ENCODE measurements at places on chromosomes 12 and 14.

- DNase-seq, result no peak
Observed at GRCh38 chr12:52415870-52416750, 10.0 kb upstream of the KRT82 start.

- DNase-seq, result no peak
Observed at GRCh38 chr12:86473231-86473630, 217.0 kb upstream of the MGAT4C start.

GRCh38 chr14:88995437-88996198 lies 171.2 kb downstream of the TTC8 start:
- no peak for DNase-seq

GRCh38 chr14:88518592-88519512 lies 36.0 kb downstream of the PTPN21 start:
- DNase-seq, result no peak

DNA sequence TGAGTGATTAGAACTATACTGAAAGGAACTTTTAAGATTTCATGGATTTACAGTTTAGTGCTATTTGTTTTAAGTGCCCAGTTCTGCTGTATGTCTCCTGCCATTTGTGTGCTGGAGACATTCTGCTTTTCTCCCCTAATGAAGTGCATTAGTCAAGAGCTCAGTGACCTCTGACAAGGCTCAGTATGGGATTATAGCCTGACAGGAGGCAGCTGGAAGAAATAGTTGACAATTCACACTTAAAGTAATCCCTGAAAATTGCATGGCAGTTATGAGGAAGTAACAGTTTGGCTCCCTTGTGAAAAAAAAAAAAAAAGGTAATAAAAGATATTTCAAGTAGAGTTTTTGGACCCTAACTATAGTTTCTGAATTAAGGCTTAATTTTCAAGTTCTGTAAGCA lies 70.3 kb downstream of the ALX1 start:
- no peak for DNase-seq

DNA sequence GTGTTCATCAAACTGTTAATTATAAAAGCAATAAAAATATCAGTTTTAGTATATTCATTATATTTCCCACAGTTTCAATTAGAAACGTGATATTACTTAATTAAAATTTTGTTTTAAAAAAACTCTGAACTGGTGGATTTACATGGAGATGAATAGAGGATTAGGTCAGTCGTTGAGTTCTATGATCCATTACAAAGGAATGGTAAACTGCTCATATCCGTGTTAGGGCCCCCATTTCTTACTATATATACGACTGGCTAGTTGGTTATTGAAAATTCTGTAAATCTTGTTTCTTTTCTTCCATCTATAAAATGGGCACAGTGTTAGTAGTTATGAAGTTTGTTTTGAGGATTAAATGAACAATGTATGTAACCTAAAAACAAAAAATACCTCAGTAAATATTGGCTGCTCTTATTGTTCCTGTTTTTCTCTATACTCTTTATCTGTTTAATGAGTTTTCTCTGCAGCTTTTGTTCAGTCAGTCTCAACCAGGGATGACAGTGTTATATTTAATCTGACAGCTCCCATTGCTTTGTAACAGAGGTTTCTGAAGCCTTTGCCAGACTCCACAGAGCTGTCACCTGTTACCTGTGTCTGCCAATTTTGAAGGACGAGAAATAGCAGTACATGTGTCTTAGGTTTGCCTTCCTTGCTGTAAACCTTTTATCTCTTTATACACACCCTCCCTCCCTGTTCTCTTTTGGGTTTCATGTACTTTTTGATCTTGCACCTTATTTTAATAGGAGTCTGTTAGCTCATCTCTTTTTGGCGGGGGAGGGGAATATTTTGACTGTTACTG lies 41.5 kb downstream of the FRS2 start:
- no peak for DNase-seq

GRCh38 chr12:123960856-123961255 lies 11.8 kb downstream of the CCDC92 start:
- DNase-seq, result no peak

DNA sequence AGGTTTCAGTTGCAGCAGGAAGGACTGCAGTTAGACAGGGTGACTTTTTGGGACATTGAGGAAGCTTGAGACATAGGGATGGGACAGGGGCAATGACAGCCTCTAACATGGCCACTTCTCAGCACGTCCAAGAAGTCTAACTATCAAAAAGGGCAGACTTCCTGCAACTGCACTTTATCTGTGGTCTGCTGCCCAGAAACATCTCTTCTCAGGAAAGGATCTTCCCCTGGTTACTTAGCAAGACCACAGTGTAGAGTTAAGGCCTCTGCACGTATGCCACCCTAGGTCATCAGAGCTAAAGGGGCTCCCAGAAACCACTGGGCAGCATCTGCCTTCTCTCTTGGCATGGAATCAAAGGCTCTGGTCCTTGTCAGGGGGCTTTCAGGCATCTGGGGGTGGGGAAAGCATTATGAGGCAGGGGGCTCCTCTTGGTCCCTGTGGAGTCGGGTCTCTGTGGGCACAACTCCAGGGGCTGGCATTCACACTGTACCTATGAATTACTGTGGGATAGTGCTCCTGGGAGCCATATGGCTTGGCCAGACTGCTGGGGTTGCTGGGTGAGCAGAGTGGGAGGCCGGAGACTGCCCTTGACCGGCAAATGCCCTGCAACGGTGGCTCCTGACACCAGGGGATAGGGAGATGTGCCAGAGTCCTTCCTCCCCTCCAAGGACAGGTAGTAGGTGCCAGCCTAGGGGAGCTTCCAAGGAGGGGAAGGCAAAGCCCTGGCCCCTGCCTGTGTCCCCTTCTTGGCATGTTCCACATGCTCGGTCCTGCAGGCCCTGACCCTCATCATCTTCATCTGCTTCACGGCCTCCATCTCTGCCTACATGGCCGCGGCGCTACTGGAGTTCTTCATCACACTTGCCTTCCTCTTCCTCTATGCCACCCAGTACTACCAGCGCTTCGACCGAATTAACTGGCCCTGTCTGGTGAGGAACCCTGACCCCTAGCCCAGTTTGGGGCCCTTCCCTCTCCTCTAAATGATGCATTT lies 1.0 kb downstream of the CMTM5 start:
- DNase-seq, result no peak

DNA sequence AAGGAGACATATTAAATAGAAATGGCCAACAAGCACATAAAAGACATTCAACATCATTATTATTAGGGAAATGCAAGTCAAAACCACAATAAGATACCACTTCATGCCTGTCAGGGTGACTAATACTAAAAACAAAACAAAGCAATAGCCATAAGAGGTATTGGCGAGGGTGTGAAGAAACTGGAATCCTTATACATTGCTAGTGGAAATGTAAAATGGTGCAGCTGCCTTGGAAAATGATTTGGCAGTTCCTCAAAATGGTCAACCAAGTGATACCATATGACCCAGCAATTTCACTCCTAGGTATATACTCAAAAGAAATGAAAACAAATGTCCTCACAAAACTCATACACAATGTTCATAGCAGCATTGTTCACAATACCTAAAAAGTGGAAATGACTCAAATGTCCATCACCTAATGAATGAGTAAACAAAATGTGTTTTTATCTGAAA lies 27.0 kb downstream of the GPR135 start:
- DNase-seq, result no peak

GRCh38 chr14:81309511-81309910 lies 88.8 kb upstream of the GTF2A1 start:
- DNase-seq, result no peak

DNA sequence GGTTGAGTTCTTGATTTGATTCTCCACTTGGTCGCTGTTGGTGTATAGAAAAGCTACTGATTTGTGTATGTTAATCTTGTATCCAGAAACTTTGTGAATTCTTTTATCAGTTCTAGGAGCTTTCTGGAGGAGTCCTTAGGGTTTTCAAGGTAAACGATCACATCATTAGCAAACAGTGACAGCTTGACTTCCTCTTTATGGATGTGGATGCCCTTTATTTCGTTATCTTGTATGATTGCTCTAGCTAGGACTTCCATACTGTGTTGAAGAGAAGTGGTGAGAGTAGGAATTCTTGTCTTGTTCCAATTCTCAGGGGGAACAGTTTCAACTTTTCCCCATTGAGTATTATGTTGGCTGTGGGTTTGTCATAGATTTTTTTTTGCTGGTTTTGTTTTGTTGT lies 12.4 kb downstream of the MTRFR start:
- no peak for DNase-seq

DNA sequence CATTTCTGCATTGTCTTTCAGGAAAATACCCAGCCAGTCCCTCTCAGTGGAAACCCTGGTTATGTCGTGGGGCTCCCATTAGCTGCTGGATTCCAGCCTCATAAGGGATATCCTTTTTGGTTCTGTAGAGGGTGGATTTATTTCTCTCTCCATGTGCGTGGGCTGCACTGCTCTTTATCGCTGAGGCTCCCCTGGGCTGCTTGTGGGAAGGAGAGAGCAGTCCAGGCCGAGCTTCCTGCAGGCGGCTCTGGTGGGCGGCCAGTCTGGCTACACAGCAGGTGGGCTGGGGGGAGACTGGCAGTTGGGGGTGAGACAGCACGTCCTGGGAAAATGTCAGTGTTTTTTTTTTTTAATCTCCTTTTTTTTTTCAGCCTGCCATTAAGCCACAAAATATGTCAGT lies 27.6 kb downstream of the TCTN1 start:
- DNase-seq, result no peak

GRCh38 chr12:46569826-46570439 lies 197.4 kb upstream of the SLC38A2 start:
- DNase-seq, result no peak

GRCh38 chr12:14850929-14851663 lies 7.8 kb upstream of the ART4 start:
- no peak for DNase-seq

GRCh38 chr12:22366181-22366580 lies 31.7 kb upstream of the ST8SIA1 start:
- no peak for DNase-seq

DNA sequence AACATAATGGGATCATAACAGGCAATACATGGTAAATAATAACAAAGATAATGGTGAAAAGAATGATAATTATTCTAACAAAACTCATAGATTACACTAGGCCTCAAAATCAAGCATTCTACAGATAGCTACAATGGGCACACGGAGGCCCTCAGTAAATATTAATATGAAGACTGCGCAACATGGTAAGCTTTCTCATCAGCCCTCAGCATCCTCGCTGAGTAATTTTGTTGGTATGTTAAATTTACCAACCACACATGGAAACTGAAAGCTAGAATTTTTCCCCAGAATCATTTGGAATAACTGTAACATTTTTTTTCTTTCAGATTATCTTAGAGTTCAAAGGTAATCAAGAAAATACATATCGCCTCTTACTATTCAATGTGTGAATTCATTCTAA lies 74.2 kb upstream of the PYGL start:
- DNase-seq, result no peak

All from NCI-H187 (cell line).